ENCODE measurements at places on chromosomes 7 and 10.

DNA sequence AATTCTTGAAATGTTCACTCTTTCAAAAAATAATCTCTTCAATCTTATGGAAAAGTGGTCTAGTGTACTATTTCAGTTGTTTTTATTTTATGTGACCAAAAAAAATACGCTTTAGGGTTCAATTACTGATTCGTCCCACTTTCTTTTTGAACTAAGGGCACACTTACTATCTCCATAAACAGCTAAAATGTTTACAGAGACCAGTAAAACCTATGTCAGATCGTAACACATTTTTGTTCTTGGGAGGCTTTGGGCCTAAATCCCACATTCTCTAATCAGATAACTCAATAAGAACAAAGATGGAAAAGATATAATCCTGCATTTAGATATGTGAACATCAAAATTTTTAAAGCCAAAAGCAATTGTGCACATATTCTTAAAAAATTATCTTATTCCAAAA, 29.8 kb upstream of the EPC1 start:
- no peak for DNase-seq

GRCh38 chr7:100859856-100860255, 7.3 kb upstream of the TRIP6 start:
- DNase-seq, result no peak

DNA sequence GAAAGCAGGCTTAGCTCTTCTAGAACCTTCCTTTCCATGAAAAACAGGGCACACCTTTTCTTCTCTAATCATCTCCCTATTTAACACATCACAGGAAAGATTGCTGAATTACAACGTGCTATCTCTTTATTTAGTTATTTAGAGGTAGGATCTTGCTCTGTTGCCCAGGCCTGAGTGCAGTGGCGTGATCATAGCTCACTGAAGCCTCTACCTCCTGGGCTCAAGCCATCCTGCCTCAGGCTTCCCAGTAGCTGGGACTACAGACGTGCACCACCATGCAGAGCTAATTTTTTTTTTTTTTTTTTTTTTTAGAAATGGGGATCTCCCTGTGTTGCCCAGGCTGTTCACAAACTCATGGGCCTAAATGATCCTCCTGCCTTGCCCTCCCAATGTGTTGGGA, 251.2 kb downstream of the PRPF18 start:
- DNase-seq, result no peak

DNA sequence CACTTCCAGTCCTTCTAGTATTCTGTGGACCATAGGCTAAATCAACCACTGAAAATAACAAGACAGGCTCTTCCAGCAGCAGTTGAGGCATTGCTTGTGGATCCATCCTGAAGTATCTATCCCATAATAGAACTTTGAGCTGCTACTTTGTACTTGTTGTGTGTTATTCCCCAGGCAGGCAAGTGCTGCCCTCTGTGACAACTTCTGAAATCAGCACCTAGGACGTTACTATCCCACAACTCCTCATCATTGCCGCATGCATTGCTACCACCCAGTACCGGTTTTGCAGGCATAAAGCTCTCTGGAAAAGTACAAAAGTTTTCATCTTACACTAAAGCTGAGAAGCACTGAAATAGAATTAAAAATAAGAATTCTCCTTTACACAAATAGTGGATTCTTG, 145.3 kb downstream of the HTR7 start:
- DNase-seq, result no peak

DNA sequence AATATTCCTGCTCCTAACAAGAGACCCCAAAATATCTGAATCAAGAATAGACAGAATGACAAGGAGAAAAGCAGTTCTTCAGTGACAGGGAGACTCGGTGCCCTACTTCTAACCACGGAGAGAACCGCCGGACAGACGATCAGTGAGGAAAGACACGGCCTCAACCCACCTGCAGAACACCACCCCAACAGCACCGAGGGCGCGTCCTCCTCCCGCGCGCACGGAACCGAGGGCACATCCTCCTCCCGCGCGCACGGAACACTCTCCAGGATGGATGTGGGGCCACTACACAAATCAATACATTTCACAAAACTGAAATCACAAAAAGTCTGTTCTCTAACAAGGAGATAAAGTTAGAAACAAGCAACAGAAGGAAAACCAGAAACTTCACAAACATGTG, 9.7 kb upstream of the ADAM8 start:
- no peak for DNase-seq

GRCh38 chr7:36958111-36958733, 233.9 kb upstream of the AOAH start:
- DNase-seq, result no peak

GRCh38 chr7:37070471-37070870, 346.2 kb upstream of the AOAH start:
- no peak for DNase-seq

- no peak for DNase-seq
These were observed 167.7 kb upstream of the PLXNA4 start for GRCh38 chr7:132743974-132744373.

DNA sequence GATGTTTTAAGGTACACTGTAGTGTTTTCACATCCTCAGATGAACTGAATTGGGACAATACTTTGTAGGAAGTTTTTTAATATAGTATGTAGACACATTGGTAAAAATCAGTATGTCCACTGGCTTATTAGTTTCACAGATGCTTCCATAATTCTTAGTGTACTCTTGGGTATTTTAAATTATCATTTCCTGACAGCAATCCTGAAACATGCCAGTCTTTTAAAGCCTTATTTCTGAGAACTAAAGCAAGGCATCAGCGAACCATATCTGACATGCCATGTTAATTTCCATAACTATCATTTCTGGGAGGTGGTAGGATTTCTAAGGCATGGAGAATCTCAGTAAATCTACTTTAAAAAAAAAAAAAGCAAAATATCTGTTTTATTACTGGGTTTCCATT, 266.4 kb downstream of the ADK start:
- no peak for DNase-seq

DNA sequence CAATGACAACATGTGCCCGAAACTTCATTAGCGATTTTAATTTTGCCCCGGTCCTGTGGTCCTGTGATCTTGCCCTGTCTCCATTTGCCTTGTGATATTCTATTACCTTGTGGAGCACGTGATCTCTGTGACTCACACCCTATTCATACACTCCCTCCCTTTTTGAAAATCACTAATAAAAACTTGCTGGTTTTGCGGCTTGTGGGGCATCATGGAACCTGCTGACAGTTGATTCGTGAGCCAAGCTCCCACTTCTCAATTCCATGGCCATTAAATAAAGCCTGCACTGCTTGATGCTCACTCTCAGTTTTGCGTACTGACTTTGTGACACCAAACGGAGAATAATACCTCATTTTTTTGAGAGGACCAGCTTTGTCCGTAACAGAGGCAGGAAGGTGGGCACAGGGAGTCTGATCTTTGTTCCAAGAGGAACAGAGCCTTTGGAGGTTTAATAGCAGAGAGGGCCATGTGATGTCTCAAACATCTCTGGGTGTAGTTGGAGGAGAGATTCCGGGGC, 3.8 kb upstream of the ADAMTS14 start:
- DNase-seq, result no peak

GRCh38 chr10:84175436-84175835, 1.8 kb downstream of the GPR15LG start:
- no peak for DNase-seq

DNA sequence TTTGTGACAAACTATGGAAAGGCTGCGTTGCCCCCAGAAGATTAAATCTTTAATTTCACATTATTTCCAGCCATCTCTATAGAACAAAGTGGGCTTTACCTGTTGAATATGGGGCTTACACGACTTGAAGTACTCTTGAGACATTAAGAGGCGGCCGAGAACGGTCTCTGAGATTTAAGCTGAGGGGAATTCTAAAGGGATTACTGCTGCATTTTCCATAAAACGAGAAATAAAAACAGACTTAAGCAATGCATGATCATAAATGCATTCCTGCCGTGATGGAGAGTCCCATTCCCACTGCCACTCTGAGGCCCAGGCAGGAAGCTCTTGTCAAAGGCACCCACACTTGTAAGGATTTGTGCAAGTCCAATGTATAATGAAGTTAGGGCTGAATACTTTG, 329.7 kb upstream of the SHH start:
- no peak for DNase-seq

GRCh38 chr10:6843481-6843881, 263.4 kb upstream of the PRKCQ start:
- DNase-seq, result no peak

DNA sequence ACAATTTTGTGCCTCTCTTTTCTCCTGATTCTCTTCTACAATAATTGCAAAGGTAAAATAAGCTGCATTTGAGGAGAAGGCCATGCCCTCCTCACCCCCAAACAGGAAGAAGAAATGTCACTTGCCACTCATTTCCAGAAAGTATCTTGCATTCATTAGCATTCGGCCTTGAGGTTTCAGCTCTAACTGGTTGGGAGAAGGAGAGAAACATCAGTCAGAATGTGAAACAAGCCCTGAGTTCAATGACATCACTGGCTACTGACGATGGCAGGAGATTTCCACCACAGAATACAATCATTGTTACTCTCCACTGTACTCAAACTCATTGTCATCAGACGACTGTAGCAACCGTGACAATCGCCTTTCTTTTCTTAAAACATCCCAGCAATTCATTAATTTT, 72.8 kb downstream of the PRKCQ start:
- DNase-seq, result no peak

DNA sequence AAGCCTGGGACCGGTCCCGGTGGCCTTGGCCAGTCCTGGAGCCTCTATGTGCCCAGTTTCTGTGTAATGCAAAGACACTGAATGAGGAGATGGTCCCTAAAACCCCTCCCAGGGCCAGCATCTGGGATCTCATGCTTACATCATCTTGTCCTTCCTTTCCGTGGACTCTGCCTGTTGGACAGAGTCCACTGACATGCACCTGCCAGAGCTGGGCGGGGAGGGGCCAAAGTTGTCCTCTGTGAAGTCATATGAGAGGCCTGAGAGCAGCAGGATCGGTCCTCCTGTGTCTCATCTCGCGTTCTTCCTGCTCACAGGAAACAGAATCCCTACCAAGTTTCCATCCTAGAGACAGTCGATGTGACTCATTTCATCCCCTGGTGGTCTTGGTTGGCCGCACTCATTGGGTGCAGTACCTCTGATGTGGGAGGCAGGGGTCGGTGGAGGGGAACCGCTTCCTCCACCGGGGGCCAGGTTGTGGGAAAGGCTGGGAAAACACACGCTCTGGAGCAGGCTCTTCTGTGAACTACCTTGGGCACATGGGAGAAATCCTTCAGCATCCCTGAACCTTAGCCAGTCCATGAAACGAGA, 389.6 kb upstream of the PODXL start:
- DNase-seq, result no peak

Data from activated CD8-positive, alpha-beta memory T cell treated with anti-CD3 and anti-CD28 coated beads, Interleukin-2, amount 50 U/mL, for 48 hours (primary cell).